Thoracic aorta (tissue), 2 donors: ENCODE measurements at places on chromosomes 5 and 9.

DNA sequence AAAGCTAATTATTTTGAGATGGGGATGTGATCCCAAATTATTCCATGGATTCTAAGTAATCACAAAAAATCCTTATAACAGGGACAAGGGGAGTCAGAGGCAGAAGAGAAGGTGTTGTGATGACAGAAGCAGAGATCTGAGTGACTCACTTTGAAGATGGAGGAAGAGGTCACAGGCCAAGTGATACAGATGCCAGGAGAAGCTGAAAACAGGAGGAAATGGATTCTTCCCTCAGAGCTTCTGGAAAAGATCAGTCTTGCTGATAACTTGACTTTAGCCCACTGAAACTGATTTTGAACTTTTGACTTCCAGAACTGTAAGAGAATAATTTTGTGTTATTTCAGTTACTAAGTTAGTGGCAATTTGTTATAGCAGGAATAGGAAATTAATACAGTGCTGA lies 105.3 kb downstream of the GCNT1 start:
- H3K4me1 ChIP-seq, result peaks cover 13% of the 10 kb centered on the region
- no peaks in the 10 kb centered on the region for H3K27me3 ChIP-seq
- no peaks in the 10 kb centered on the region for H3K36me3 ChIP-seq
- no peak for DNase-seq
- H3K4me3 ChIP-seq, result no peak overlapping the region

DNA sequence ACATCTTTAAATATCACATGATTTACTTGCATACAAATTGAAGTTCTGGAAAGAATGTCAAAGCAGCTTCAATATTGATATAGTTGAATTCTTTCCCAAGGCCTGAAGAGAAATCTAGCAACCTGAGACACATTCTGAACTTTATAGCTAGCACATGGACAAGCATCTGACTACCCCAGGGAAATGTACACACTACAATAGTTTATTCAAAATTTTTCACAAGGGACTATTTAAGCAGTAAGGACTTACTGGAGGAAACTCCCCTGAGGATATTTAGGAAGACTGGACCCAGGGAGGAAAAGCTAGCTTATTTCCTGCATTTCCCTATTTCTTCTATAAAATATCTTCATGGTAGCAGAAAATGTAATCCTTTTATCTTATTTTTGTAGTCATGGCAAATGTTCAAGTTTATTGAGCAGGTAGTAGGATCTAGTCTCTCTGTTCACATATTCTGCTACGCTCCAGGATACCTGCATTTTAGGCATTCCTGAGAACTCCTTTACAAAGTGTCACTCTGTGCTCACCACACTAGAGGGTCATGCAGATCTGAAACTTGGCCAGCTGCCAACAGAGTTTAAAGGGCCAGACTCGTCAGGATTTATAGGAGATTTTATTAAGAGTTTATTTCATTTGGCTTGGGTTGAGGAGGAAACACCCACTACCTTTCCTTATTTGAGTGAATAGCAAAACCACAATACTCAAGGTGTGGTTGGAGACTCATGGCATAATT lies 348.4 kb upstream of the FTMT start:
- no peaks in the 10 kb centered on the region for H3K36me3 ChIP-seq
- no peak overlapping the region for H3K27ac ChIP-seq
- no peaks in the 10 kb centered on the region for H3K27me3 ChIP-seq
- no peak for DNase-seq
- no peaks in the 10 kb centered on the region for H3K4me1 ChIP-seq

- no peaks in the 10 kb centered on the region for H3K4me1 ChIP-seq
- no peaks in the 10 kb centered on the region for H3K27me3 ChIP-seq
- H3K4me3 ChIP-seq, result no peak overlapping the region
- no peak for DNase-seq
- H3K27ac ChIP-seq, result no peak overlapping the region
These were observed 290.3 kb downstream of the RFX3 start for GRCh38 chr9:3235497-3235896.

DNA sequence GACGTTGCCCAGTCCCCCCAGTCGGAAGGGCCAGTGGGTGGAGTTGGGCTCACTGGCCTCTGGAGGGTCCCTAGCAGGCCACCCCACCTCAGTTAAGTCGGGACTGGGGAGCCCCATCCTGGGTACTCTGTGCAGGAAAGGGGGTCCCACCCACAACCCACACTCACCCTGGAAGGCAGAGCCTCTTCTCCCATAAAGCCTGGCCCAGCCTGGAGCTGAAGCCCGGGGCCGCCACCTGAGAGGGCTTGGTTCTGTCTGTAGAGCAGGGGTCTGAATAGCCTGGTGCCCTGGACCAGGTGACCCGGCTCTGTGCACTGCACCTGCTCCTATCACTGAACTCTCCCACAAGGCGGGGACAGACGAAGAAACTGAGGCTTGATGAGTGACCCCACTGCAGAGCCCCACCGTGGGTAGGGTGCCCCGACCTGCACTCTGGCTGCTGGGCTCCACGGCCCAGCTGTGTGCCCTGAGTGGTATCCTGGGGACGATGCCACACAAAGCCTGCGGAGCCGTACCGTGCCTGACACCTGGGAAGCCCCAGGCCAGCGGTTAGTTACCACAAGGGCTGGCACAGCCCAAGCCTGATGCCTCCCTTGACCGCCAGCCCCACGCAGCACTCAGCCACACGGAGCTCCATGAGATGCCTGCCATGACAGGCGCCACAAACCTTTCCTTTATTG lies 7.3 kb downstream of the PTGES2 start:
- H3K36me3 ChIP-seq, result peaks cover 13% of the 10 kb centered on the region
- H3K27ac ChIP-seq, result no peak overlapping the region
- no peak overlapping the region for H3K4me3 ChIP-seq
- no peaks in the 10 kb centered on the region for H3K27me3 ChIP-seq
- no peak for DNase-seq

DNA sequence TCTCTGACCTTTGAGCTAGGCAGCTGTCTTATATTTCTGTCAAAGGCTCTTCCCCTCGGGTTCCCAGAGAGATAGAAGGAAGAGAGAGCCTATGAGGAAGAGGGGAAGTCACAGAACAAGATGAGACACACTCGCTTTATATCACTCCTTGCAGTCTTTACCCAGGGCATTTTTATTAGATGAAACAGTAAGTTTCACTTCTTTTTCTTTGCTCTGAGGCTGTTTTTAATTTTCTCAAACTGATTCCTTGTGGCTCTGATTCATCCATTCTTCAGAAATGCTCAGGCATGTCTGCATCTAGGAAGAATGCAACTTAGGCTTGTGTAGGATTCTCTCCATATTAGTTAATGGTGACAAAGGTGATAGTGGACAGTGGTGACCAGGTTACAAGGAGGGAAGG lies 132.9 kb upstream of the CHD1 start:
- H3K27me3 ChIP-seq, result no peaks in the 10 kb centered on the region
- H3K4me1 ChIP-seq, result peaks cover 4% of the 10 kb centered on the region
- DNase-seq, result no peak

DNA sequence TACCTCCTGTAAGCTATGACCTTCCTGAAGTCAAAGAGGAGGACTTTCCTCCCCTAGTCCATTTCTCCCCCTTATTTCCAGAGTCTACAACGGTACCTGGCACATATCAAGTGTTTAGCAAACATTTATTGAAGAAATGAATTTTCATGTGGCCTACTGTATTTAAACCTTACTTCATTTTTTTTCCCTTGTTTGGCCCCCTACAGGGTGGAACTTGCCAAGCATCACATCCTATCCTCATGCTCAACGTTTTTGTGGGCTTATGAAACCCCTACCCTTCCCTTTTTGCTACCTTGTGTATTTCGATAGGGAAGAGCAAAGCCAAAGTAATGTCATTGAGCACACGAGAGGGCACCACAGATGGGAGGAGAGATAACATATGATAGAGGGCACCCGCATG lies 1857.8 kb upstream of the WWC1 start:
- no peaks in the 10 kb centered on the region for H3K27me3 ChIP-seq
- no peaks in the 10 kb centered on the region for H3K4me1 ChIP-seq
- DNase-seq, result no peak
- no peak overlapping the region for H3K4me3 ChIP-seq

- H3K27me3 ChIP-seq, result no peaks in the 10 kb centered on the region
- no peak for DNase-seq
- peak overlapping the region; percentile 55 for H3K27ac ChIP-seq
- H3K4me3 ChIP-seq, result peak overlapping the region; percentile 80
- no peaks in the 10 kb centered on the region for H3K4me1 ChIP-seq
These were observed 781 bp upstream of the COL23A1 start for GRCh38 chr5:178590924-178591423.

DNA sequence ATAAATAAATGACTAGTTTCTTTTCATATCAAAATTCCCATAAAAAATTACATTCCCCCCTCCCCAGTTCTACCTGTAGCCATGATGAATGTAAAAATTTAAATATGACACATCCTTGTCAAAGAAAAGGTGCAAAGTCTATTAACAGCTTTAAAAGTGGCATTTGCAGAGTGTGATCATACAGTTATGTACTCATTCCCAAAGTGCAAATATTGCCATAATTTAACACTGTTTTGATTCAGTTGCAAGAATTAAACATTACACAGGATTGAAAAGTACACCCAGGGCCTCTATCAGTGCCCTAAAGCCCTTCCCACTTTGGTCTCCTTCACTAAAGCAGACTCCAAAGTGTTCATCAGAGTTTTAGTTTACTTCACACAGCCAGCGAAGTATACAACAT lies 51.8 kb downstream of the RNF145 start:
- H3K27ac ChIP-seq, result no peak overlapping the region
- no peak overlapping the region for H3K4me3 ChIP-seq
- H3K4me1 ChIP-seq, result no peaks in the 10 kb centered on the region
- H3K27me3 ChIP-seq, result no peaks in the 10 kb centered on the region
- no peak for DNase-seq

DNA sequence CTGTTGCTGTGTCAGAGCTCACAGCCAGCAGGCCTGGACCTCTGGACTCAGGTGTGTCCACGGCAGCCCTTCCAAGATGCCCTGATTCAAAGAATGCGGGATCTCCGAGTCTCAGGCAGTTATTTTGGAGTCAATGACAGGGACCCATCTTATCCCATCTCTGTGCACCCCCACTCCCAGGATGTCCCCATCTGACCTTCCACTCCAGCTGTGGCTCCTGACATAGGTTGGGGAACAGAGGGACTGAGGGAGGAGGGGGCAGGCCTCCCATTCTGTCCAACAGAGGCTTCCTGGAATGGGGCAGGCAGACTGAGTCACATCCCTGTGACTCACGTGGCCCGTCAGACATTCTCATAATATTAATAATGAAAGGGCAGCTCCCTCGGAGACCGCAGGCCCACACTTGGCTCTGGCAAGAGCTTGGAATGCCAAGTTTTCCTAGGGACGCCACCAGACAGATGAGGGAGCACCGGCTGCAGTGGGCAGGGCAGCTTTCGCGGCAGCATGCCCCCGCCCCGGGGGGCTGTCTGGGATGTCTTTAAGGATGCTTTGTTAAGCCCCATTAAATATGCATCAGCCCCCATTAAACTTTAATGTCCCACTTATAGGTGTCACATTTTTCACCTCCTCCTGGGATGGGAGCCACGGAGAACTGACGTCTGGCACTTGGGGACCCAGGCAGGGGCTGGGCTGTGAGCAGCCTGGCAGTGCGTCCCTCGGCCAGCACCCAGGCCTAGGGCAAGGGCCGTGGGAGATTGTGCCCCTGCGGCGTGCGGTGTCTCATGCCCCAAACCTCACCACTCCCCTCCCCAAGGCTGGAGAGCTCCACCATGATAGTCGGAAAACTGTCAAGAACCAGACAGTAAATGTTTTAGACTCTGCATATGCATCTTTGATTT lies 23.6 kb upstream of the FIBCD1 start:
- no peaks in the 10 kb centered on the region for H3K36me3 ChIP-seq
- peaks cover 3% of the 10 kb centered on the region for H3K4me1 ChIP-seq
- DNase-seq, result peak; percentile 52
- no peaks in the 10 kb centered on the region for H3K27me3 ChIP-seq

DNA sequence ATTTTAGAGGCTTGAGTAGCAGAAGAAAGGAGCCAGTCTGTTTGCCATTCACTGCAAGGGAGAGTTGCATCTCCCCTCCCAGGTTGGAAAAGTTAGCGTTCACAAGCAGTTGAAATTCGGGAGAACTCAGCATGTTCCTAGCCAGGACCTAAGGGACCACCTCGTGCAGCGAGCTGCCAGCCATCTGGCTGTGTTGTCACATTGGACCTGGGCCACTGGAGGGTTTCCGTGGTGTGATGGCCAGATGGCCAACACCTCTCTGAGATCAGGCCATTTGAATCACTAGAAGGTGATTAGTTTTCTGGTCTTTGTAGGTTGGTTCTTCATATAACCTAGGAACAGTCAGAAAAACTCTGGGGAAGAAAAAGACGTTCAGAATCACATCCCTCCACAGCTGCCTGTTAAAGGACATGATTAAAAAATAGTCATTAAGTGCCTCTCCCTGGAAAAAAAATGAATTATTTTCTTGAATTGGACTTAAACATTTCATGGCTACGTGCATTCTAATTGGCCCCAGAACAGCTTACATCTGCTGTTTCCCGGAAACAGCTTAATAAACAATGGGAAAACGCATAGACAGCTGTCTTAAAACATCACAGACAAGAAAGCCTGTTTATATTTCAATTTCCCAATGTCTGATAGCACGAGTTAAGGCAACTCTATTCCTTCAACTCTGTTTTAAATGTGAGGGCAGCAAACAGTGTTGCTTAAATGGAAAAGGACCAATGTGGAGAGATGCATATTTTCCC lies 303.9 kb downstream of the TENT4A start:
- H3K4me1 ChIP-seq, result no peaks in the 10 kb centered on the region
- no peak overlapping the region for H3K27ac ChIP-seq
- no peaks in the 10 kb centered on the region for H3K27me3 ChIP-seq
- H3K36me3 ChIP-seq, result no peaks in the 10 kb centered on the region

DNA sequence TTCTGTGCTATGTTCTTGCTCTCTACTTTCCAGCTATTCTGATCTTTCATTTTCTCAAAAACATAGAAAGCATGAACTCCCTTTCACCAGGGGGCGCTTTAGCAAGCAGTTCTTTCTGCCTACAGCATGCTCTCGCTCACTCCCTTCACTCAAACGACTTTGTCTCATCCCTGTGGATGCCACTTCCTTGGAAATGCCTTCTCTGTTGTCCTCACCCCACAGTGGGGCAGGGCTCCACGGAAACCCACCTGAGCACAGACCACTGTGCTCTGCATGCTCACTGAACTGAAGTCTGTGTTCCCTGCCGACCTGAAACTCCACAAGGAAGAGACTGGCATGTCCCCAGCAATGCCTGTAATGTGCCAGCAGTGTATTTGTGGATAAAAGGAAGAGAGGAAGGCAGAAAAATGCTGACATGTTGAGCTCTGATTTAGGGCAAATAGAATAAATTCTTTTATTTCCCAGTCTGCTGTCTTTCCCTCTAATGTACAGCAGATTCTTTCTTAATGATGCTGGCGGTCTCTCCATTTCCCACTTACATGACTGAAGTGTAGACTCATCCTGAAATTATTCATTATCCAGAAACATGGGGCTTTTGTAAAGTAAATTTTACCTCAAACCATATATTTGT lies 4.9 kb upstream of the ROR2 start:
- no peak overlapping the region for H3K27ac ChIP-seq
- peaks cover 7% of the 10 kb centered on the region for H3K4me1 ChIP-seq
- DNase-seq, result no peak
- no peak overlapping the region for H3K4me3 ChIP-seq
- H3K36me3 ChIP-seq, result no peaks in the 10 kb centered on the region

- no peaks in the 10 kb centered on the region for H3K4me1 ChIP-seq
- no peak overlapping the region for H3K4me3 ChIP-seq
- no peak overlapping the region for H3K27ac ChIP-seq
- H3K36me3 ChIP-seq, result no peaks in the 10 kb centered on the region
- H3K27me3 ChIP-seq, result no peaks in the 10 kb centered on the region
- DNase-seq, result no peak
These were observed 63.8 kb downstream of the ATP10B start for GRCh38 chr5:160788102-160788660.
